ENCODE measurements at places on chromosomes 11 and 22. TPM values are rescaled to one million over a fixed set of nuclear protein-coding genes. Genes with fewer than 3 reads are reported as not detected.

GRCh38 chr11:70741085-70741484 lies 342.8 kb downstream of the CTTN start:
- DNase-seq = no peak

DNA sequence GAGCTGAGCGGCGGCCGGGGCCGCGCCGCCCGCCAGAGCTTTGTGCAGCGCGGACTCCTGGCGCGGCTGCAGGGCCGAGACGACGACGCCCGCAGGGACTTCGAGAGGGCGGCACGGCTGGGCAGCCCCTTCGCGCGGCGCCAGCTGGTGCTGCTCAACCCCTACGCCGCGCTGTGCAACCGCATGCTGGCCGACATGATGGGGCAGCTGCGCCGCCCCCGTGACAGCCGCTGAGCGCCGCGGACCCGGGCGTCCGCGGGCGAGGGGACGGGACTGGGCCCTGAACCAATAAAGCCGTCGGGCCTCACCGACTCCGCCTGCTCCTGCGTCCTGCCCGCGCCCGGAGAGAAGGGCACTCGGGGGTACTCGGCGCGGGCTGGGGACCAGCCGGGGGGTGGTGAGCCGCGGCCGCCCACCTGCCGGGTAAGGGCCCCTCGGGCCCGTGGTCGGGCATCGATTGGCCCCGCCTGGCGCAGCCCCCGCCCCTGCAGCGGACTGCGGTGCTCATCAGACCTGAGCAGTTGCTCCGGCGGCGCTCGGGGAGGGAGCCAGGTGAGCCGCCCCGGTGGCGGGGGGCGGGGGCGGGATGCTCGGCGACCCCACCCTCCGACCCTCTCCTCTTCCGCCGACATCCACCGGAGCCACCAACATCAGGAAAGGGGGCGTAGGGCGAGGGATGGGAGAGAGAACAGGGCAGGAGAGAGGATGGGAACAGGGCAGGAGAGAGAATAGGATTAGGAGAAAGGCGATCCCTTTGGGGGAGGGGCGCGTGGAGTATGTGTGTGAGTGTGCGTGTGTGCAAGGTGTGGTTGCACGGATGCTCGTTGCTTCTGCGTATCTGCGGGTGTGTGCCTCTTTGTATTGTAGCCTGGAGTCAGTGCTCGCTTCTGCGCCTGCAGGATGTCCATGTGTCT lies at the start of gene TMEM25:
TSS of gene TMEM25 (plus strand) at position 510 of the 914 bp plus-strand sequence. CDS start 610 bp downstream, outside the sequence.
- DNase-seq = peak; percentile 73

GRCh38 chr11:130023204-130023603 lies 20.6 kb upstream of the PRDM10 start:
- no peak for DNase-seq

- DNase-seq = no peak
Observed at GRCh38 chr11:97722065-97722464, 1298.7 kb upstream of the CNTN5 start.

DNA sequence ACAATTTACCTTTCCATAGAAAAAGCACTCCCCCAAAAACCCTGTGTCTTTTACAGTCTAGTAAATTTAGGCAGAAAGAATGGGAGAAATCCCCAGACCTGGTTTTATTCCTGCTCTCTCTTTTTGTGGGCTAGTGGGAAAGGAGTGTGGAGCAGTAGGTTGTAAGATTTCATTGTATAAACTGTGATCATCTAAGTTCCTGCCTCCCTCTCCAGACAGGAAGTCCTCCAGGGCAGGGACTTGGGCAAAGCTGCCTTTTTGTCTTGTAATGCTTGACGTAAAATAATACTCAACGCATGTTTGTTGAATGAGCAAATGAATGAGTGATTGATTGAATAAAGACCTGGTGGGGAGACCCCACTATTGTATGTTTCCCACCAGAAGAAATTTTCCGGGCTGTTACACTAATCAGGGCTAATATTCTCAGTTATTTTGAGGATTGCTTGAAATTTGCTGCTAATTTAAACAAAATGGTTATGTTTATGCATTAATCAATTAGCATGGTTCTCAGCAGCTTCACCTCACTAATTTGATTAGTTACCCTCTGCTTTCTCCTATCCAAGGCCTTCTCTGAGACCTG lies 36.3 kb downstream of the CSNK2A3 start:
- no peak for DNase-seq

DNA sequence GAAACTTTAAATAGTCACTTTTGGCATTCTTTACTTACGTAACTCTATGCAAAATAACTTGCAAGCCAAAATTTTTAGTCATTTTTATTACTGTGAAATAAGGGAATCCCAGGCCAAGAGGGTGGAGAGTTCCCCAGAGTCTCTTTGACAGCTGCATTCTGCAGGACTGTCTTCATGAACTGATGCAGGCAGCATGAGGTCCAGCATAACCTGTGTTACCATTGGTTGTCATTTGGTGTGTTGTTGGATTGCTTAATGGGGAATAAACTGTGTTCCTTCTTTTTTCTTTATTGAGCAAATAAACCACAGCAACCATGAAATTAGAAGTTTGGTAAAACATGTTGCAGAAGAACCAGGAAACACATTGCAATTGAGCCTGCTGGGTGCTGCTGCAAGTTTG lies 24.6 kb downstream of the MMP27 start:
- DNase-seq = no peak

DNA sequence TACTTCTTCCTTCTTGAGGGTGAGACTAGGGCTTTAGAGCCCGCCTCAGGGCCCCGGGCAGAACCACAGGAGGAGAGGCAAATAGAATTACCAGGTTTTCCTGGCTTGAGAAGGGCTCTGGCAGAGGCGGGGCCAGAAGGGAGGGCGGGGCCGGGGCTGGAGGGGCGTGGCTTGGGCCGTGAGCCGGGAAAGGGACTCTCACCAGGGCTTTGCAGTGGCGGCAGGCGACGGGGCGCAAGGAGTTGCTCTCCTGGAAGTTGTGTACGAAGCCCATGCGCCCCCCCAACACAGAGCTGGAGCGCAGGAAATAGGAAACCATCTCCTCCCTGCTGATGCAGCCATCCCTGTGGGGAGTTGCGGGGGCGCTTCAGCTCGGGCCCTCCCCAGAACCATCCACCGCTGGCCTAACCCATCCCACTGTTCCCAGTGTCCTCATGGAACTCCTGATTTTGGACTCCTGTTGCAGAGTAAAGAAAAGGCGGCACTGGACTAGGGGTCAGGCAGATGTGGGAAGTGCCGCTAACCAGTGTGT lies 6.9 kb upstream of the NRXN2 start:
- DNase-seq = no peak

GRCh38 chr11:117807482-117808327 lies 10.7 kb upstream of the DSCAML1 start:
- peak; percentile 80 for DNase-seq

GRCh38 chr22:50530877-50531545 lies 1.2 kb upstream of the TYMP start:
- peak; percentile 89 for DNase-seq

SLCO2B1 gene
- 0.37 TPM for total RNA-seq

E2F8 gene
- total RNA-seq = 53.3 TPM

Data from activated CD4-positive, alpha-beta T cell treated with anti-CD3 and anti-CD28 coated beads, Interleukin-2, amount 10 ng/mL, durations not matched to agents 7 days and 5 days (primary cell).